ENCODE measurements at places on chromosomes 7 and 10.
A peak's percentile ranks its signal among the peaks of the same experiment; 100 is the strongest.

- no peak for DNase-seq
Measured at GRCh38 chr7:116271963-116272886, 61.9 kb downstream of the TES start.

DNA sequence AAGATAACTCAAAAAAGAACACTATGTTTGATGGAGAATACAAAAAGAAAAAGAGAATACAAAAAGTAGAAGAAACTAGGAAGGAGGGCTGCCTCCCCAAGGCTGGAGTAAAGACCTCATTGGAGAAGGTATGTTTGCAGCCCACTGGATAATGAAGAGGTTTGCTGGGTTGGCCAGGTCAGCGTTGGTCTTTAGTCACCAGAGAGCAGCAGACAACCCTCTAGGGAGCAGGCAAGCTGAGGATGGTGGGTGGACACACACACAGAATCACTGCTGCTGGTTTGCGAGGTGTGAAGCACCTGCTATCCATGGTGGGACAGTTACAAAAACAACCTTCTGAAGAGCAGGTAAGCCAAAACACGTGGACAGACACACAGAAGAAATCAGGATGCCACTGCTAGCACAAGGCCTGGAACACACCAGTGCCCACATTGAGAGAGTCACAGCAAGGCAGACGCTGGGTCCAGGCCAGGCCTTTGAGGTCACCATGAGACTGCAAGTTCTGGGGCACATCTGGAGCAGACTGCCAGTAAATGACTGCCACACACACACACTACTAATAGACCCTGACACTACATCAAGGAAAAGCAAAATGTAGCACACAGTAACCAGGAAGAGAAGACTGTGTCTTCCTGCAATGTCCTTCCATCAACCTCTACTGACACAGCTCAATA, 43.0 kb downstream of the MTERF1 start:
- DNase-seq: no peak

DNA sequence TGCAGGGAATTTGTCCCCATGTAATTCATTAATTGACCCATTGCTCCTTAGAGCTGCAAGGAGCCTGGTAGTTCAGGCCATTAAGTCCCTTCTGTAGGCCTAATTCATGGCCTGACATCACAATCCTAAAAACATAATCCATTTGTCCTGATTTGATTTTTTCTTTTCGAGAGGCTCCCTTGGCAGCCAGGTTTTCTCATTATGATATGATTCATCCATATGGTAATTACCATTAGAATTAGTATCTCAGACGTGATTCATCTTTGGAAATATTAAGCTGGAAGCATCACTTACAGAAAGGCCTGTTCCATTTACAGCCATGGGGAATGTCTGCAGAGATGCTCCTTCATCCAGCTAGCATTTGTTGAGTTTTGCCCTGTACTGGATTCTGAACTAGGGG, 128.5 kb downstream of the PLCE1 start:
- DNase-seq: no peak

GRCh38 chr10:120174491-120174890, 282.0 kb downstream of the SEC23IP start:
- no peak for DNase-seq

DNA sequence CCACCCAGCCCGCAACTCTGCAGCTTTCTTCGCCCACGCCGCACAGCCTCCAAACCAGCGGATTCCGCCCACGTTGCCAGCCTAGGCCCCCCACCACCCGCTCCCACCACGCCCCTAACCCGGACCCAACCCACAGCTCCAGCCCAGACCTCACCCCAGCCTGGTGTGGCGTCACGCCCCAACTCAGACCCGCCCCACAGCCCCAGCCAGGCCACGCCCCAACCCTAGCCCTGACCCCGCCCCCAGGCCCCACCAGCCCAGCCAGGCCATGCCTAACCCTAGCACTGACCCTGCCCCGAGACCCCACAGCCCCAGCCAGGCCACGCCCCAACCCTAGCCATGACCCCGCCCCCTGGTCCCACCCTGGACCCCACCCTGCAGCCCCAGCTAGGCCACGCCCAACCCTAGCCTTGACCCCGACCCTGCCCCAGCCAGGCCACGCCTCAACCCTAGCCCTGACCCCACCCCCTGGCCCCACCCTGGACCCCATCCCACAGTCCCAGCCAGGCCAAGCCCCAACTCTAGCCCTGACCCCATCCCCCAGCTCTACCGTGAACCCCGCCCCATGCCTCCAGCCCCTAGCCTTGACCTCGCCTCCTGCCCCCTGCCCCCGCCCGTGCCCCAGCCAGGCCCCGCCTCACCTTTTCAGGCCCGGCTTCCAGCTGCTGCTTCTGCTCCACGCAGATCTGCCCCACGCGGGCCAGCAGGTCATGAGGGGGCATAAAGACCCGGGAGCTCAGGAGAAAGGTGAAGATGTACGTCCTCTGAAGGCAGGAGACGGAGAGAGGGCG, 64.0 kb downstream of the RASGEF1A start:
- DNase-seq: peak; percentile 68

GRCh38 chr10:26454891-26455290, 16.8 kb downstream of the APBB1IP start:
- DNase-seq: no peak

DNA sequence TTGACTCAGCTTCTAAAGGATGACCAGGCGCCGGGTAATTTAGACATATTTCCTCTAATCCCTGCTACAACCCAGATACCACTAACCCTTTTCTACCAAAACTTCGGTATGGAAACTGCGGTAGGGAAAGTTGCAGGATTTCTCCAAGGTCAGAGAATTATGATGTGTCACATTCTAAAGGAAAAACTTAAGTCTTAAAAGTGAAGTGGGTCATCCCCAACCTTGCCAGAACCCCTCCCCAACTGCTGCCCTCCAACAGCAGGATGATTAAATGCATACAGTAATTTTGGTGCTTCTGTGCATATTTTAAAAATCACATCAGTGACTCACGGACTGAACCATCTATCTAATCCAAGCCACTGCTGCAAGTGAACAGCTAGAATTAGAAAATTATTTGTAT, 52.7 kb downstream of the GRB10 start:
- DNase-seq: no peak

GRCh38 chr7:27399791-27400567, 157.4 kb downstream of the EVX1 start:
- DNase-seq: no peak

GRCh38 chr10:114618722-114619121, 39.4 kb downstream of the ABLIM1 start:
- no peak for DNase-seq

GRCh38 chr7:84394219-84394618, 199.6 kb upstream of the SEMA3A start:
- DNase-seq: no peak

- DNase-seq: no peak
Measured at GRCh38 chr10:67151471-67151870, 225.6 kb downstream of the LRRTM3 start.

GRCh38 chr10:125868372-125868975, 12.6 kb downstream of the DHX32 start:
- no peak for DNase-seq

GRCh38 chr7:45156516-45157272, 897 bp upstream of the RAMP3 start:
- DNase-seq: no peak

DNA sequence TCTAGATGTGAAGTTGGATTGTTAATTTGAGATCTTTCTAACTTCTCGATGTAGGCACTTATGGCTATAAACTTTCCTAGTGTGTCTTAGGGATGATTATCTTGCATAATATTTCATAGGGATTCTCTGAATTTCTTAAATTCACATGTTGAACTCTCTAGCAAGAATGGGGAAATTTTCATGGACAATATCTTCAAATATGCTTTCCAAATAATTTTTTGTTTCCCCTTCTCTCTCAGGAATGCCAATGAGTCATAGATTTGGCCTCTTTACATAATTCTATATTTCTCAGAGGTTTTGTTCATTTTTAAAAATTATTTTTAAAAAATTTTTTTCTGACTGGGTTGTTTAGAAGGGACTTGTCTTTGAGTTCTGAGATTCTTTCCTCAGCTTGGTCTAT, 68.9 kb downstream of the MGAM2 start:
- no peak for DNase-seq

- DNase-seq: no peak
Measured at GRCh38 chr10:124449170-124450011, 444 bp downstream of the NKX1-2 start.
